Astrocyte of the hippocampus (primary cell): ENCODE measurements at places on chromosomes 3 and 15.

GRCh38 chr15:69128667-69129311 lies 31.6 kb upstream of the GLCE start:
- no peak for DNase-seq

GRCh38 chr3:16381426-16381825 lies 116.4 kb downstream of the OXNAD1 start:
- no peak for DNase-seq

DNA sequence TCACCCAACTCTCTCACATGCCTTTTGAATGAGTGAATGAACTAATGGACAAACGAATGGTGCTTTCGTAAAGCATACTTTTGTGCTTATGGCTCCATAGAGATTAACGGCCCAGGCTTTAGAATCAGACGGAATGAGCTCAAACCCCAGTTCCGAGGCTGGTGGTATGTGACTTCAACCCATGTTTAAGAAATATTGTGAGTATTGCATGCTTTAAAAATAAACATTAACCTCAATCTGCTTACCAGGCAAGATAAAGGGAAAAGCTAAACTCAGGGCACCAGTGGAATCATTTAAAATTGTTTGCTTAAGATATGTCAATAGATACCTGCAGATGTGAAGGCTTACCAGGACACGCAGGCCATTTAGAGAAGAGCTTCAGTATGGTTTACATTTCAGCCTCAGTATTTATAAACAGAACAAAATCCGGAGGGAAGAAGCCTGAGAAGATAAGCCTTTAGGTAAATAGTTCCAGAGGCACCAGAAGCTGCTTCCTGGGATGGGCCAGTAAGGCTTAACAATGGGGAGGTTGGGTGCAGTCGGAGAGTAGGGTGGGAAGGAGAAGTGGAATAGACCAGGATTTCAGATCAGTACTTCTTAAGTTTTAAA lies 186.4 kb downstream of the ADAMTS9 start:
- peak; percentile 30 for DNase-seq

- DNase-seq: no peak
Observed at GRCh38 chr15:89085289-89085926, 2.8 kb upstream of the ABHD2 start.

DNA sequence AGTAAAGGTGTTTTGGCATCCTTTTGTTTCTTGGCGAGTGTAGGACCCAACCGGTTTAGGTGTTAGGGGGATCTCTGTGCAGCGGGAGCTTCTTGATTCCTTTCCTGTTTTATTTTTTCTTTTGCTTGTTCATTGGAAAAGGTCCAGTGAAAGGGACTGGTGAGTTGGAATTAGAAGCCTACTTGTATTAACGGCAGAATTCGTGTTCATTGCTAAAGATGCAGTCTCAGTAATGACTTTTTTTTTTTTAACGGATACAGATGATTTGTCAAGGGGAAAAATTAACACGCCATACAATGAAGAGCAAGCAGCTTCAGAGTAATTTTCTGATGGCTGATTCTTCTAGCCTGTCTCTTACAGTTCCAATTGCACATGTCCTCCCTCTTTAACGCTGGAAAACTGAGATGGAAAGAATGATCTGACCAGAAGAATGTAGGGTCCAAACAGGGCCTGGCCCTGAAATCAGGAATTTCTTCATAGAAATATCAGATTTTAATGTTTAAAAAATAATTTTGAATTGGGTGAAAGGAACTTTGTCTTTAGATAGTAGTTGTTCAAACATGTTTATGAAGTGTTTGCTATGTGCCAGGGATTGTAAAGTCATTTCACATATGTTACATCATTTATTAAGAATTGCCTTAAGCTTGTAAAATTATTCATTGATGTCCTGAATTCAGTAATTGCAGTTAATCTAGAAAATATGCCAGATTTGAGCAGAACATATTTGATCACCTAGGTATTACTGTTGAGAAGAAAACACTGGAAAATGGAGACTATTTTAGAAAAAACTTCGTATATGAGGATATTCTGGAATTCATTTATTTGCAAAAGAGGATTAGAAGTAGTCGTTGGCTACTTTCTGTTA lies 1.4 kb downstream of the MAPK6 start:
- DNase-seq: peak; percentile 44

GRCh38 chr3:77373619-77374018 lies 333.7 kb downstream of the ROBO2 start:
- no peak for DNase-seq

GRCh38 chr3:58153371-58153770 lies 57.4 kb downstream of the DNASE1L3 start:
- DNase-seq: no peak

DNA sequence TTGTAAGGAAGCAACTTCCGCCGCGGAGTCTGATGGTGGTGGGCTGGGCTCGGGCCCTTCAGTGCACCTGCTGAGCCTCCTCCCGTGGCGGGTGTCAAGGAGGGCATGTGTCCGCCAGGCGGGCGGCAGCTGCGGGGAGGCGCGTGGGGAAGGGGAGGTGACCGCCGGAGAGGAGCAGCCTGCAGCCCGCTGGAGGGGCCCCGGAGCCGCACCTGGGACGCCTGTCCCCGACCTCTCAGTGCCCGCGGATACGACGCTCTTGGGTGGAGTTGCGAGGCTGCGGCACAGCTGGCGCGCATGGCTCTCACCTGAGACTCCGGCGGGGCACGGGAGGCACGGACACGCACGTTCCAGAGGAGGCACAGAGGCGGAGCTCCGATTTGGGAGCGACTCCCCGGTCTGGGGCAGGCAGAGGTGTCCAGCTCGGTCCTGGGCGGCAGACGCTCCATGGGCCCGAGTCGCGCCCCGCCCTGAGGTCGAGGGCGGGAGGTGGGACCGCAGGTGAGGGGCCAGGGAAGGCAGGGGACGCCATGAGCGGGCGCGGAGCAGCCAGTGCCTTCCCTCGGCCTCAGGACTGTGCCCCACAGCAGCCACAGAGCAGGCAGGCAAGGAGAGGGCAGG lies 50.2 kb upstream of the PRR20G start:
- DNase-seq: no peak

GRCh38 chr3:161915418-161915750 lies 418.8 kb downstream of the OTOL1 start:
- peak; percentile 5 for DNase-seq

- no peak for DNase-seq
Observed at GRCh38 chr3:181330257-181330656, 340.7 kb upstream of the DNAJC19 start.

DNA sequence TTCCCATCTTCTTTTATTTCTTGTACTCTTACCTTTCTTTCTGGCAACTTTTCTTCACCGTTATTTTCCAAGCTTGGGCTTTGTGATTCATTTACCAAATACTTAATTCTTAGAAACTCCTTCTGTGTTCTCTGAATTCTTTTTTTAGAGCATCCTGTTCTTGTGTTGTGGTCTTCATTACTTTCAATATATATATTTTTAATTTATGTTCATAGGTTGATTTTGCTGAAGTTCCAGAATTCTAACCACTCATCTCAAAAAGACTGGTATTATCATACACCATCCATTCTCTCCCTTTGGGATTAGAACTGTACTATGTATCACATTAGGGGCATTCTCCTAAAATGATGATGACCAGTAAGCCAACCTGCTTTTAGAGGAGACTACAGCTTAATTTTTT lies 362.3 kb upstream of the CBLB start:
- DNase-seq: no peak

- DNase-seq: no peak
Observed at GRCh38 chr3:113454630-113455029, 13.3 kb upstream of the CFAP44 start.

DNA sequence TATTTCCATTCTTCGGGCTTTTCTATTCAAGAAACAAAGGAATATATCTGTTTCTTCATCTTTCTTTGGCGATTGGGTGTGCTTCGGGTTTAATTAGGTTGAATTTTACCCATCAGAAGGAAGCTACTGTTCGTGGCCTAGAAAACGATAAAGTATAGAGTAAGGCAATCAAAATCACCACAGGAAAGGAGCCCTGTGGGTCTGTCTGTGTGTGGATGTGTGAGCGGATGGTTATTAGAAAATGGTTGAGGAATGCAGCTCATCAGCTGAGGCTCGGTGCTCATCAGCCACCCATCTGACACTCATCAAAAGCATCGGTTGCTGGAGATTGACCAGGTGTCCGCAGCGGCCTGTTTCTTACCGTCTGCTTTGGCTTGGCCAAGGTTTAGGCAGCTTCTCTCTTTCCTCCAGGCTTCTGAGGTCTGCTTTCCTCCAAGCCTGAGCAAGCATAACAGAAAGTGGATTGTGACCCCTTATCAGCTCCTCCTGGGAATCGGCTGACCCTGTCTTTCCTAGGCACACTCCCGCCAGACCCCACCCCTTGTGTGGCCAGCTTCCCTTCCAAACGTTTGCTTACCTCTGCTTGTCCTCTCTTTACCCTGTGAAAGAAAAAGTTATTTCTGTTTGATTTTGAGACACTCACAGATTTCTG lies 17.6 kb upstream of the ISLR start:
- DNase-seq: no peak

- DNase-seq: peak; percentile 64
Observed at GRCh38 chr3:188863999-188864406, 307.8 kb upstream of the TPRG1 start.

DNA sequence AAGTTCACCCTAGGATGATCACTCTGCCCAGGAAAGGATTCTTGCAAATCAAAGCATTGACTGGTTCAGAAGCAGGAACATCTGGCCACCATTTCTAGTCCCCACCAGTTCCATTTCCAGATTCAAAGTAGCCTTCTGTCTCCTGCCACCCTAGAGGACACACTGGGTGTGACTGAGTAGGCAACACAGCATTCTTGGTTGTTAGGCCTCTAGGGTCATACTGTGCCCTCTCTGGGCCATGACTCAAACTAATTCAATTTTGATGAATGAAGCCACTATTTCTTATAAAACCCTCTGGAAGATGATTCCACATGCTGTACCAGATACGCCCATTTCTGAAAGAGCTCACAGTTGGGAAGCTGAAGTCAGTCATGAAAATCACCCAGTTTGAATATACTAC lies 69.7 kb downstream of the WDR76 start:
- no peak for DNase-seq

DNA sequence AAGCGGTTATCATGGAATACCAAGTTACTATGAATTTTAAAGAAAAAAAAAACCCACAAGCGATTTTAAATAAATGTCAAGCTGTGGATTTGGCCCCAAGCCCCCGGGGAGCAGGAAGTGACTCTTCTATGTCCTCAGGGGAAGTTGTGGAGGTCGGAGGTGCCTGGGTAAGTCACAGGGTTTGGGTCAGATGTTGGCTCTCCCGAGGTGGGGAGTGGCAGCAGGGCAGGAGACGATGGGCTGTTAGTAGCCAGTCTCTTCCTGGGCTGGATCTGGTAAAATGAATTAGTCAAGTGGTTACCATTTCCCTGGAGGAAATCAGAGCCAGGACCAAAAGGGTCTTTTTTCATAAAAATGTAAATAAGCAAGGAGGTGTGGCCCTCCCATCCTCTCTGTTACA lies 316.7 kb downstream of the TLE3 start:
- no peak for DNase-seq

DNA sequence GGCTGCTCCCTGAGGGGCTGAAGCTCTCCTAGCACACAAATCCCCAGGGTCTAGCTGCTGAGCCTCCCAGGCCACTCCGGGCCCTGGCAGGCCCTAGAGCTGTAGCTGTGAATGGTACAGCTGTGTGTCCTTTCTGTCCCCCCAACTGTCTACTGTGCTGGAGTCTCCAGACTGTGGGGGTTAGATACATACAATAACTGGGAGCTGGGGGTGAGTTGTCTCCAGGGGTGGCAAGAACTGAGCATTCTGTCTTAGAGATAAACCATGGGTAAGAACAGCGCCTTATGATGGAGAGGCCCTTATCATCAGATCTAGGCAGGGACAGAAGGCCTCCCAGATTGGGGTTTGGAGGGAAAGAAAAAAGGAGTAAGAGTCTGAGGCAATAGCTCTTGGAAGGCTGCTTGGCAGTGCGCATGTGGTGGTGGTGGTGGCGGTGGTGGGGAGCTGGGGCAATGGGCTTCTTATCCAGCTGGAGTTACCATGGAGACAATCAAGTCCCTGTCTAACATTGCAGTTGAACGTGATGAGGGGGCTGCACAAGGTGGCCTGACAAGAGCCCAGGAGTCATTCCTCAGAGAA lies 3.6 kb downstream of the CYB561D2 start:
- no peak for DNase-seq

DNA sequence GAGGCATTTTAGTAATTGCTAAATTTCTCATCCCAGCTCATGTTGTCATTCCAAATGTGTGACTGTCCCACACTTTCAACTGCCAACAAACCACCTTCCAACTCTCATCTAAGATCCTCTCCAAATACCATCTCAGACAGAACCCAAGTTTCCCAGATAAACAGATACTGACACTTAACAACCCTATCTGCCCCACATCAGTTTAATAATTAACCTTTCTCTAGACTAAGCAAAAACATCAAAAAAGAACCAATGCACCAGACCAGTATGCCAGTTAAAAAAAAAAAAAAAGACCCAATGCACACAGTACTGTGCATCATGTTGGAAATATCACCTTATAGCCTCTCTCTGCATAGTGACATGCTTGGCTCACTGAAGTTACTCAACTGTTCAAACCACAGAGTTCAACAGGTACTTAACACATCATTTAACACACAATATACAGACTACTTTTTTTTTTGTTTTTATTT lies 5.5 kb downstream of the SFMBT1 start:
- peak; percentile 7 for DNase-seq

DNA sequence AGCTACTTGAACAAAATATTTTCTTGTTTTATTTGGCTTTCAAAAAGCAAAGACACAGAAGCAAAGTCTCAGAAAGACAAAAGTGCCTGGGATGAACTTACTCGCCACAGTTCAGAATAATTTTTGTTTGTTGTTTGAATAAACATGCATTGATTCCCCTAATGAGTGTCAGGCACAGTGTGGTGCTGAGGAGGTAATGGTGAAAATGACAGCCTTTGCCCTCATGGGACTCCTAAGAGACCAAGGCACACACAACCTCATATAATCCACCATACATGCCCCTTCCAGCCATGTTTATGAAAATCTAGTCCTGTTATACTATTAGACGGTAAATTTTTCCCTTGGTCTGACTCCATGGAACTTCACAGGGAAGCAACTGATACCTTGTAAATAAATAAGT lies 2.5 kb downstream of the GOLIM4 start:
- no peak for DNase-seq

GRCh38 chr3:111769110-111769991 lies 89.7 kb upstream of the PHLDB2 start:
- DNase-seq: no peak

DNA sequence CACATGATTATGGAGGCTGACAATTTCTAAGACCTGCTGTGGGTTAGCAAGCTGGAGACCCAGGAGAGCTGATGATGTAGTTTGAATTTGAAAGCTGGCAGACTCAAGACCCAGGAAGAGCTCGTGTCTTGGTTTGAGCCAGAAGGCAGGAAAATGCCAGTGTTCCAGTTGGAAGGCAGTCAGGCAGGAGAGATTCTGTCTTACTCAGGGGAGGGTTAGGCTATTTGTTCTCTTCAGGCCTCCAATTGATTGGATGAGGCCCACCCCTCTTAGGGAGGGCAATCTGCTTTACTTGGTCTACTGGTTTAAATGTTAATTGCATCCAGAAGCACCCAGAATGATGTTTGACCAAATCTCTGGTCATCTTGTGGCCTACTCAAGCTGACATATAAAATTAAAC lies 40.4 kb upstream of the IGF2BP2 start:
- no peak for DNase-seq

DNA sequence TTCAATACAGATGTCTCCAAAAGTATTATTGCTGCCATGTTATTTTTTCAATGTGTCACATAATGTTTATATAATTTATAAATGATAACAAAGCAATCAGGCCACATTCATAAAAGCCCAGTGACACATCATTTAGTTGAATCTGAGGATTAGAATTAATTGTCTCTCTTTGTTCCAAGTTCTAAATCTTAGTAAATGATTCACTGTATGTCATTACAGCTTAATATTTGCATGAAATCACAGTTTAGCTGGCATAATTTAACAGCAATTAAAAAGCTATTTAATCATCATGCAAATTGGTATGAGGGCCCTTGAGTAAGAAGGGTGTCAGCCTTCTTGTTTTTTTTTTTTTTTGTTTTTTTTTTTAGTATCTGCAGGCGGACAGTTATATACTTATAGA lies 427.0 kb downstream of the EPHA6 start:
- no peak for DNase-seq
